ENCODE measurements at places on chromosomes 6 and 20. TPM values are rescaled to one million over a fixed set of nuclear protein-coding genes. Genes with fewer than 3 reads are reported as not detected.

DNA sequence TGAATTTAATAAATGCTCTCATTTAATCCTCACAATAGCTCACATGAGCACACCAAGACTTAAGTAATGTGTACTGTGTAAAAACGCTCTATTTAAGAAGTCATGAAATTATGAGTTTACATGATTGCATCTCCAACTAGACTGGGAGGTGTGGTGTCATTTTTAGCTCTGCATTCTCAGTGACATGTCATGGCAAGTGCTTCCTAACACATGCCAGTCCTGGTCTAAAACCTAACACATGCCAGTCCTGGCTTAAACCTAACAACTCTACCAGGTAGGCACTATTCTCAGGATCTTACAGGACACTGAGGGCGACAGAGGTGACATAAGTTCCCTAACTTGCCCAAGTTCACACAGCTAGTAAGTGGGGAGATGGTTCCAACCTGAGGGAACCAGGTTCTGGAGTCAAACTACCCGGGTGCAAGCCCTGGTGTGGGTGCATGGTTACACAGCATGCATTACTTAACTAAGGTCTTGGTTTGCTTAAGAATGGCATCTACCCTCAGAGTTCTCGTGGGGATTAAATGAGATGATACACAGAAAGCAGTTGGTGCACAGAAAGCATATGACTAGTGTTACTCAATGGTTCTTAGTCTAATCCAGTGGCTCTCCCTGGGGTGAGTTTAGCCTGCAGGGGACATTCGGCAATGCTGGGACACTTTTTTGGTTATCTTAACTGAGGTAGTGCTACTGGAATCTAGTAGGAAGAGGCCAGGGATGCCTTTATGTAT is 14.7 kb downstream of the CLDN20 start:
- no peak for DNase-seq

DNA sequence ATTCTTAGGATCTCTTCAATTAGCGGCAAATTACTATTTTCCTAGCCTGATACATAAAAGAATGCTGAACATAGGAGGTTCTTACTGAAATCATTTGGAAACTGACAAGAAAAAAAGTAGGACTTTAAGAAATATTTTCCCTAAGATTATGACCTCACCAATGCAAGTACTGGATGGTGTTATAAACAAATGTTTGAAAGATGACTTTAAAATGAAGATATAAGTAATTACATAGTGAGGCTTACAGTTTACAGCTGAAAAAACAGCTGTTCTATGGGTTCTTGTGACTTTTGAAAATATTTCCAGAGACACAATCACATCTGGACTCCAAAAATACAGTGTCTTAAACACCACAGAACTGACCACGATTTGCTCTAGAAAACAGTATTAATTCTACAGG is 64.9 kb downstream of the ADAT2 start:
- no peak for DNase-seq

DNA sequence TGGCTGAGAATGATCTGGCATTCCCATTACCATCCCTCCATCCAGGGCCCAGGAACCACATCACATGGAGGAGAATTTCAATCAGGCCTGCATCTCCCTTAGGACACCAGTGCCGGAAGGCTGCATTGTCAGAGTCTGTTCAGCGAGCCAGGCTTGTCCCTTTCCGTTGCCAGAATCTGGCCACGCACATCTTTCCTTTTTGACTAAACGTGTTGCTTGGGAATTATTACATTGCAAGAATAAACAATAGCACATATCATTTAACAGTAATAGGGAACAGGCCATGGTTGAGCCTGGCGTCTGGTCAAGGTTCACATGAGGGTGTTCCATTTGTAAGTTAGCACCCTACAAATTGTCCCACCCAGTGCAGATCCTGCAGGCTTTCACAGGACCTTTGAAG is 42.8 kb downstream of the SOBP start:
- DNase-seq = no peak

LGSN gene
- total RNA-seq = not detected

DNA sequence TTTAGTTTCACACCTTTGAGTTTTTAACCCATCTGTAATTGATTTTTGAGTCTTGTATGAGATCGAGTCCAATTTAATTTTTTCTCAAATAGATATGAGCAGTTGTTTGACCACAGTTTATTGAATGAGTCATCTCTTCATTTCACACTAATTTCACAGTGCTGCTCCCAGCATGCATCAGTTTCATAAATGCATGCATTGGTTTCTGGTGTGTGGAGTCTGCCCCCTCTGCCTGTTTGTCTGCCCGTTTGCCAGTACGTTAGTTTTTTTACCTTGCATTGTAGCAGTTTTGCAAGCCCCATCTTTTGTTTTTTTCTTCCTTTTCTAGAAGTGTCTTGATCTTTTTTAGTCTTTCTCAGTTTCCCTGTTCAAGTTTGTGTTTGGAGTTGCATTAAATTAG is 11.9 kb downstream of the SLX4IP start:
- no peak for DNase-seq

DNA sequence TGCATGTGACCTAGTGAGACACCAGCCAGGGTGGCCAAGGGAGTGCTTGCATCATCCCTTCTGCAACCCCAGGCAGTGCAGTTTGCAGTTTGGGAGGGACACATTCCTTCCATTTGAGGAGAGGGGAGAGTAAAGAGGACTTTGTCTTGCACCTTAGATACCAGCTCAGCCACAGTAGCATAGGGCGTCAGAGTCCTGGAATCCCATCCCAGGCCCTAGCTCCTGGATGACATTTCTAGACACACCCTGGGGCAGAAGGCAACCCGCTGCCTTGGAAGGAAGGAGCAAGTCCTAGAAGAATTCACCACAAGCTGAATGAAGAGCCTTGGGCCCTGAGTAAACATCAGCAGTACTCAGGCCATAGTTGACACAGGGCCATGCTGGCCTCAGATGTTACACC is 680.4 kb upstream of the IMPG1 start:
- no peak for DNase-seq

GABRR1 gene
- not detected for total RNA-seq
